ENCODE measurements at places on chromosomes 1 and 21.

DNA sequence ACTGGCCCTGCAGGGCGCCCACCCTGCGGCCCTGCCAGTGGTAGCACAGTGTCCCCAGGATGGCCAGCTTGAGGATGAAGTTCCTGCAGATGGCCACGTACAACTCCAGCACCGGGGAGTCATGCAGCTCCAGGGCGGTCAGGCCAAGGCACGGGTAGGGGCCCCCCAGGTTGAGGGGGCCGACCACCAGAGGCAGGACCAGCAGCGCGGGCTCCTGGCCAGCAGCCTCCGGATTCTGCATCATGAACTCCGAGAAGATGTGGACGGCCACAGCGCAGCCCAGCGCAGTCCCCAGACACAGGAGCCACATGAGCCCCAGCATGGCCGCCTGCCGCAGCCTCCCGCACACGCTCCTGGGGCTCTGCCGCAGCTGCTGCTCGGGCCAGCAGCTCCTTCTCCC is 41.0 kb downstream of the ZNF691 start:
- DNase-seq, result no peak

GRCh38 chr1:156540955-156541354 is 31.4 kb downstream of the IQGAP3 start:
- no peak for DNase-seq

DNA sequence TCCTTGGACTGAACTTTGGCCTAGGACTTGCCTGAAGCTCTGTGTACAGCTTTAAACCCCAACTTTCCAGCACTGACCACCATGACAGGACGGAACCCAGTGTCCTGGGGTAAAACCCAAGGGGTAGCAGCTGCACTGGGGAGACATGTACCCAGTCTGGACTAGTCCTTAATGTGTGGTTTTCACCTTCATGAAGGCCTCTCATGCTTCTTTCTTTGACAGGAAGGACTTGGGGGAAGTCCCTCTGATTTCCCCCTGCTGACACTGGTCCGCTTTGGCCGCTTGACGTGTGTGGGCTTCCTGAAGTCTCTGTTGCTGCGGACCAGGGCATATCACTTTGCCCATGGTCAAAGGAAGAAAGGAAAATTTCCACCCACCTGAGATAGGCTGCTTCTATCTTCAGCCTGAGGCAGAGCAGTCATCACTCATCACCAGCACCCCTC is 66.3 kb upstream of the PRDX6 start:
- DNase-seq, result no peak

DNA sequence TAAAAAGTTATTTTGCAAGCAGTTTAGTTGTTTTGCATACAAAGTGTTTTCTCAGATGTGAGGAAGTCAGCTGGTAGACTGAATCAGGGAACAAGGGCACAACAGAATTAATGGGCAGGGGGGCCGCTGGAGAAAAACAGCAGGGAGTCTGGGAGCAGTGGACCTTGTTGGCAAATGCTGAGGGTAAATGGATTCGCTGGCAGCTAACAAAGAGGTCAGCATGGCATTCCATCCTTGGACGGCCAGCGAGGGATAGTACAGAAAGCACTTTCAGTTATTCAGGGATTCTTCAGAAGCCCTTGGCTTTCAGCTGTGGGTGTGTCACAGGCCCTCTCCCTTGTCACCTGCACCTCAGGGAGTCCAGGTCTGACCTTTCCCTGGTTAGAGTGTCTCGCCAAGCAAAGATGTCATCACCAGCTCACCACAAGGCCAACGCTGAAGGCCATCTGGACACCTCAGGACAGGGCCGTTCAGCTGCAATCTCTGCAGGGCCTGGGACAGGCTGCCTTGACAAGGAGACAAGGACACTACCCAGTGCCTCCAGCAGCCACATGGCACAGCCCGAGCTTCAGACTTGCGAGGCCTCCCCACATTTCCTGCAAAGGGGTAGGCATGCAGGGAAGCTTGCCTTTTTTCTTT is 90.4 kb downstream of the KCNN3 start:
- no peak for DNase-seq

GRCh38 chr1:43875331-43875730 is 58.3 kb upstream of the ARTN start:
- DNase-seq, result no peak

DNA sequence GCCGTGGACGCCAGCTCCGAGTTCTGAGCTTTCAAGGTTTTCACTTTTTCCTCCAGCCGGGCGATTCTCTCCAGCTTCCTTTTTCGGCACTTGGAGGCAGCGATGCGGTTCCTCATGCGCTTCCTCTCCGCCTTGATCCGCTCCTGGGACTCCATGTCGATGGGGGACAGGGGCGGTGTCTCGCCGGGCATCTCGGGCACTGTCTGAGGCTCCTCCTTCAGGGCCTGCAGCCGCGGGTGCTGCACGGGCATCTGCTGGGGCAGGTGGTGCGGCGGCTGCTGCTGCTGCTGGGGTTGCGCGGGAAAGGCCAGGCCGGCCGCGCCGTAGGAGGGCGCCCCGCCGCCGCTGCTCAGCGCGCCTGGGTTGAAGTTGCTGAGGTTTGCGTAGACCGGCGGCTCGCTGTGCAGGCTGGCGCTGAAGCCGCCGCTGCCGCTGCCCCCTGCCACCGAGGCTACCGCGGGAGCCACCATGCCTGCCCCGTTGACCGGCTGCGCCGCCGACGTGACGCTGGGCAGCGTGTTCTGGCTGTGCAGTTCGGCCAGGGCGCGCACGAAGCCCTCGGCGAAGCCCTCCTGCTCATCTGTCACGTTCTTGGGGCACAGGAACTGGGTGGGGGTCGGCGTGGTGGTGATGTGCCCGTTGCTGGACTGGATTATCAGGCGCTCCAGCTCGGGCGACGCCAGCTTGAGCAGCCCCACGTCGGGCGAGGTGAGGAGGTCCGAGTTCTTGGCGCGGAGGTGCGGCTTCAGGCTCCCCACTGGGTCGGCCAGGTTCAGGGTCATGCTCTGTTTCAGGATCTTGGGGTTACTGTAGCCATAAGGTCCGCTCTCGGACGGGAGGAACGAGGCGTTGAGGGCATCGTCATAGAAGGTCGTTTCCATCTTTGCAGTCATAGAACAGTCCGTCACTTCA is 1.4 kb downstream of the JUN start:
- no peak for DNase-seq

- DNase-seq, result no peak
Measured at GRCh38 chr21:38269576-38269936, 12.8 kb downstream of the KCNJ15 start.

- DNase-seq, result no peak
Measured at GRCh38 chr1:30474818-30475200, 248.6 kb downstream of the MATN1 start.

GRCh38 chr1:10429868-10430215 is 391 bp upstream of the CENPS start:
- DNase-seq, result no peak

- DNase-seq, result no peak
Measured at GRCh38 chr1:232726048-232726779, 79.0 kb upstream of the MAP10 start.

GRCh38 chr21:34722684-34723300 is 54.0 kb downstream of the CLIC6 start:
- no peak for DNase-seq

GRCh38 chr1:198116069-198116468 is 40.7 kb upstream of the NEK7 start:
- no peak for DNase-seq

- no peak for DNase-seq
Measured at GRCh38 chr21:27021801-27022200, 54.9 kb upstream of the ADAMTS5 start.

- no peak for DNase-seq
Measured at GRCh38 chr1:25727635-25728286, 72.2 kb upstream of the SELENON start.

DNA sequence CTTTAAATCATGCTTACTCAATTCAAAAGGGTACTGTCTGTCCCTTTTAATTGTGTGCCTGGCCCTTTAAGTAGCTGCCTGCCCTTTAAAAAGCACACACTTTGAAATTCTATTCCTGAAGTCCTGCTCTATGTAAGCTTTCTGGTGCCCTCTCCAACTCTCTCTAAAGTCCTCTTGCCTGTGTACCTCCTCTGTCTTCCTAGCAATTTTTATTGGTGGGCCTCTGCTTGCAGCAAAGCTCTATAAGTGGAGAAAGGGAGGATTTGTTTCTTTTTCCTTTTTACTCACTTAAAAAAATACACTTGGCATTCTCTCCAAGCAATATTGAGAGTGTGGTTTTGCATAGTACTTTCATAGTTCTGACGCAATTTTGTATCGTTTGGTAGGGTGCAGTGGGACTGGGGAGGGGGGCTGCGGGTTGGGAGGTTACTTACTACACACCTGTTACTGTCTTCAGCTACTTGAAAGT is 135.4 kb downstream of the LMO4 start:
- no peak for DNase-seq

DNA sequence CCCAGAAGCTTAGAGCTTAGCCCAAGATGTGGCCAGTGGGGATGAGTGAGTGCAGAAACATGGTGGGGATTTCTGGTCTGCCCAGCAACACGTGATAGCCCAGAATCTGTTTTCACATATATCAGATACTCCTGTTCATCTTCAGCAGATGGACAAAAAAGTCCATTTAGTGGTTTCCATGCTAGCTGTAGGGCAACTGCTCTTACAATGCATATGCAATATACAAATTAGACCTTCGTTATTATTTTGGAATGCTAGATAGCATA is 96.9 kb upstream of the SGIP1 start:
- no peak for DNase-seq

DNA sequence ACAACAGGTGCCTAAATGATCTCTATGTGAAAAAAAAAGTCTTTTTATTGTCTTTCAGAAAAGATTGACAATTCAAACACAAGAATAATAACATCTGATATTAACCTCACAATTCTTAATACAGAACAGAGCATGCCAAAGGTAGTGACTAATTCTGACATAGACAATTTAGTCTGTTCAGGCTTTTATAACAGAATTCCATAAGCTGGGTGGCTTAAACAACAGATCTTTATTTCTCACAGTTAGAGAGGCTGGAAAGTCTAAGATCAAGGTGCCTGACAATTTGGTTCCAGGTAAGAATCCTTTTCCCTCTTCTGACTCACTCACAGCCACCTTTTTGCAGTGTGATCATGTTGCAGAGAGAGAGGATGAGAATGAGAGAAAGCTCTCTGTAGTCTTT is 27.0 kb downstream of the DPYD start:
- DNase-seq, result no peak

DNA sequence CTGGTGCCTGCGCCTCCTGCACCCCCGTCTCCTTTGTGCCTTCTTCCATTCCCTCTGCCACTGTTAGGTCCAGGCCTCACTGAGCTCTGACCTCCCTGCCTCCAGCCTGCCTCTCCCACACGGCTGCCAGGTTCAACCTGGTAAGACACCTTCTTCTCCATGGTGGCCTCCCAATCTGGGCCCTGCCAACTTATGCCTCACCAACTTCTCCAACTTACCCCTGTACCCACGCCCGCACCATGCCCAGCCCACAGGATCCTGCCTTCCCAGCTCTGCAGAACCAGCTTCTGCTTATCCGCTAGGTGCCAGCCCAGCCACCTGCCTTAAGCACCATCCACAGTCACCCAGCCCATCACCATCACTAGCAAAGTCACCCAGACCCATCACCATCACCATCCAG is 37.2 kb downstream of the PDE9A start:
- no peak for DNase-seq

GRCh38 chr1:41622402-41622801 is 137.9 kb upstream of the EDN2 start:
- no peak for DNase-seq

- no peak for DNase-seq
Measured at GRCh38 chr1:85607126-85607920, 26.8 kb downstream of the CCN1 start.

- DNase-seq, result no peak
Measured at GRCh38 chr21:25409978-25410377, 197.3 kb downstream of the MRPL39 start.

- no peak for DNase-seq
Measured at GRCh38 chr1:204837440-204838084, 33.1 kb upstream of the NFASC start.

GRCh38 chr21:34589511-34590282 is 25.2 kb downstream of the RCAN1 start:
- no peak for DNase-seq

DNA sequence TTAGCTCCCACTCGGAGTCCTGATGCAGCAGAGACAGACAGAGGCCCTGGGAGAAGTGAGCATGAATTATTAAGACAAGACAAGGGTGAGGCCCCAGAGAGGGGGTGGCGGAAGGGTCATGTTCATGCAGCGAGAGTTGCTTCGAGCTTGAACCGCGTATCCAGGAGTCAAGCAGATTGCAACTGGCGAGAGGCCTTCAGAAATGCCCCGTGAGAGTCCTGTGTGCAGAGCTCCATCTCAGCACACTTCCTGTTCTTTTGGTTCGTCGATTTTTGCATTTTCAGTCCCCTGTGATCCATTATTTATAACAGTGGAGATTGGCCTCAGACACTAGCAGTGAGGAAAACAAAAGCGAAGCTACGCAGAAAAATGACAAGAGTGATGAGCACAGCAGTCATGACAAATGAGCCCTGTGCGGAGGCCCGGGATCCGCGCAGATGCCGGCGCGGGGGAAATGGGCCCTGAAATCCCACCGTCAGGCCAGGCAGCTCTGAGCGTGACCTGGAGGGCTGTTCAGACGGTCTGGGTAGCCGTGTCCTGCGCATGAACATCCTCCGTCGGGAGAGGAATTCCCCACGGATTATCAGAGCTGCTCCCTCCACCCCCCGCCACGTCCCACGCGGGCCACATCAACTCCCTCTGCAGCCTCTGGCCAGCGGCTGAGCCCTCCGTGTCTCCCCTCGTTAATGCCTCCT is 15.0 kb downstream of the PDE9A start:
- DNase-seq, result no peak

GRCh38 chr1:55696891-55697290 is 481.7 kb upstream of the USP24 start:
- DNase-seq, result no peak

DNA sequence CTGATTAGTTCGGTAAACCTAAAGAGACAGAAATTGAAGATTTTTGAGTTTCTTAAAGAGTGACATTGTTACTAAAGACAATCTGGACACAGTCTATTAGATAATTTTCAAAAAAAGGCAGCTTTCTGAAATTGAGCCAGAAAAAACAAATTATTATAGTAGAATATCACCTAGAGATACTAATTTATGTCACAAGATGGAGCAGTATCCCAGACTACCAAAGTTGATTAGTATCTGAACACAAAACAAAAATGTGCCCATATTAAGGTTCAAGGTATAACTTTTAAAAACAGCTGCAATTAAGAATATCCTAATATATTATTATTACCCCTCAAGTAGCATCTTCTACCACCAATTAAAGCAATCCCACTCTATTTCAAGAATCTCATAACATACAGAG is 40.5 kb upstream of the SYT2 start:
- DNase-seq, result no peak

- no peak for DNase-seq
Measured at GRCh38 chr1:54857746-54858561, 29.0 kb downstream of the DHCR24 start.

- no peak for DNase-seq
Measured at GRCh38 chr1:44945967-44946366, 40.4 kb downstream of the EIF2B3 start.

GRCh38 chr1:184909019-184909418 is 65.3 kb downstream of the NIBAN1 start:
- no peak for DNase-seq

- no peak for DNase-seq
Measured at GRCh38 chr1:117635805-117636204, 30.0 kb downstream of the TENT5C start.
